ENCODE measurements at places on chromosomes 5 and 9. TPM values are rescaled to one million over a fixed set of nuclear protein-coding genes. Genes with fewer than 3 reads are reported as not detected.

PCDHB14 gene
- total RNA-seq: 6.9 TPM

DNA sequence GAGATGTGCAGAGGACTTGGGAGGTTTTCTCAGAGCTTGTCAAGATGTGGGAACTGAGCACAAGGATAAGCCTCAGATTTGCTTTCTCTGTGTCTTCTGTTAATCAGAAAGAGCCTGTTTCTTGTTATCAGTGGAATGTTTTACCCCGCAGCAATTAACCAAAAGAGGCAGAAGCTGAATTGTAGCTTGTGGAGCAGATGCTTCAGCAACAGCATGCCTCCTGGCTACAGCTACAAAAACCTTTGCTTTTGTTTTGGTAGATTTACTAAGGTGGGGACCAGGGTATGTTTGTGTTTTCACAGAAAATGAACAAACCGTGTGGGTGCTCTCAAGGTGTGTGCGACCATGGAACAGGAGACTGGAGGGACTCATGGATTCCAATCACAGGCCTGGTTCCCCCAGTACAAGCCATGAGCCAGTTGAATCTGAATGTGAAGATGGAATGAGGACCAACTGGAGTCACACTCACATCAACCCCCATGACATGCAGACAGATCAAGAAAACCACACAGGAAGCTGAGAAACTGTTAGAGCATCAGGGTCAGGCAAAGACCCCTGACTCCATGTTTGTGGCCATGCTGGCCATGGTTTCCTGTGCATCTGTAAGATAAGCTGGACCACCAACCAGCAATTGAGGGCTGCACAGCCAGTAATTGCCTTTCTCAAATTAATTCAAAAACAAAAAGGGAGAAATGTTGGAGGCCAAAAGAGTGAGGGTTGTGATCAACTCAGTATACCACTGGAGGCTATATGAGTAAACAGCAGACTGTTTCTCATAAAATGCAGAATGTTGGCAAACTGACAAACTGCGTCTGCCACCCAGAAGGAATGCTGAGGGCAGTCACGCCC, 6.9 kb downstream of the UGT3A2 start:
- no peak for DNase-seq

DNA sequence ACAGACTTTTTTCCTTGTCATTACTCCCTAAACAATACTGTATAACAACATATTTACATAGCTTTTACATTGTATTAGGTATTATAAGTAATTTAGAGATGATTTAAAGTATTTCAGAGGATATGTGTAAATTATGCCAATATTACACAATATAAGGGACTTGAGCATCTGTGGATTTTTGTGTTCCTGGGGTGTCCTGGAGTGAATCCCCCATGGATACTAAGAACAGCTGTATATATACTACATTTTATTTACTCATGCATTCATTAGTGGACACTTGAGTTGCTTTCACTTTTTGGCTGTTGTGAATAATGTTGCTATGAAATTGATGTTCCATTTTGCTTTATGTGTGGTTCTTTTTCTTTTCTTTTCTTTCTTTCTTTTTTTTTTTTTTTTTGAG, 348.8 kb downstream of the SH3GL2 start:
- DNase-seq: no peak

PTBP3 gene
- 82.5 TPM for total RNA-seq

DNA sequence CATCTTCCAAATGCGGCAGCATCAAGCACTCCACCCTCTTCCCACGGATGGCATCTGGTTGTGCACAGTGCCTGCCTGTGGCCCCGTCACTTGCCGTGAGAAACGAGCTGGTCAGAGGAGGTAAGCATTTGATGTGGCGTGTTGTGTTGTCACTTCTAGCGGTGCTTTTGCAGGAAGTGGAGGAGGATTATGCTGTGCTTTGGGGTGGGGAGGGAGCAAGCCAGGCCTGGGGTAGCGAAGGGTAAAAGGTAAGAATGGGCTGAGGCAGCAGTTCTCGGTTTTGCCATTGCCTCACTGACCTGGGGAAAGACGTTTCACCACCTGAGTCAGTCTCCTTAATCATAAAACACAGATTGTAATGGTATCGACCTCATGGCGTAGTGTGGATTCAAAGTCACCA, 2.3 kb upstream of the POMT1 start:
- no peak for DNase-seq

- no peak for DNase-seq
Measured at GRCh38 chr9:91207729-91208418, 153.8 kb downstream of the AUH start.

FSTL4 gene
- total RNA-seq: 6.3 TPM

CD180 gene
- total RNA-seq: 0.42 TPM

HRCT1 gene
- total RNA-seq: 2.5 TPM

DNA sequence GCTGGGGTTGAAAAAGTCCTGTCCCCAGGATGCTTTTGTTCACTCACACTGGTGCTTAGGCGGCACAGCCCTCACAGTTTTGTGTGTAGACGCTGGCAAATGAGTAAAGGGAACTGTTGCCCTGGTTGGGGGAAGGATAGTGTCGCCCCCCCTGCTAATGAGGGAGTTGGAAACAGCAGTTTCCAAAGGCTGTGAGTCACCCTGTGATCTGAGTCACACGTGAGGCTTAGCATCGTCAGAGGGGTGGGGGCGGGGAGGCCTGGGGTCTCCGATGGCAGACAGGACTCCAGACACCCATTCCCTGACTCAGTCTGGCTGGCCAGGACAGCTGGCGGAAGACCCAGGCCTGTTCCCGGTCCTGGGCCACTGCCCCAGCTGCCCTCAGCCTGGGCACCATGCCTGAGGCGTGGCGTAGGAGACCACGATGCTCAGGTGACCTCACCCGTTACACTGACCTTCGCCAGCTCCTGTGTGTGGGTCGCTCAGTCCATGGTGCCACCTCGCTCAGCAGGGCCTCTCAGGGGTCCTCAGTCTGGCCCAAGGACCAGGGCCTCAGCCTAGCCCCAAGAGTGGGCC, 2.9 kb downstream of the DNAJB5 start:
- peak; percentile 80 for DNase-seq

GRCh38 chr9:14213504-14213903, 100.4 kb downstream of the NFIB start:
- DNase-seq: no peak

DNA sequence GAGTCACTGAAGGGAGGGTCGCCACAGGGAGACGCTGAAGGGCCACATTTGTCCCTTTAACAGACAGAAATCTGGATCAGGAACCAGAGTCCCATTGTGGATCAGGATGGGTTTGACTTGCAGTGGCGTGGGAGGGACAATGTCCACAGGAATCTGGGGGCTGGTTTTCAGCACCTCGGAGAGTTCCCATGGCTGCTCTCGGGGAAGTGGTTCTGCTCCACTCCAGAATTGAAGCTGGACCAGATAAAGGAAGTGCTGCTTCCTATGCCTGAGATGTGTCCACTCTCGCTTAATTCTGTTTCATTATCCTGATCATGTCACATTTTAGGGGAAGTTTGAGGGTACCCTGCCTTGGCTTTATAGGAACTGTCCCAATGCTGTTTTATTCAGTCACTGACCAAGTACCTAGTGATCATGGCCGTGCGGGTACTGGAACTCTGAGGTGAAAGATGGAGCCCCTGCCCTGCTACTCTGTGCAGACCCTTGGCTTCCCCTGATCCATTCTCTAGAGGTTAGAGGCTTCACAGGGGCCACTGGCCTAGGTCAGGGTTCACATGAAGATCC, 28.7 kb downstream of the ENHO start:
- no peak for DNase-seq

GRCh38 chr5:50967563-50968355, 301.3 kb downstream of the PARP8 start:
- DNase-seq: no peak

SGTB gene
- 5.8 TPM for total RNA-seq

GRCh38 chr5:154783774-154784460, 28.7 kb downstream of the LARP1 start:
- DNase-seq: no peak

SARDH gene
- total RNA-seq: not detected

DNA sequence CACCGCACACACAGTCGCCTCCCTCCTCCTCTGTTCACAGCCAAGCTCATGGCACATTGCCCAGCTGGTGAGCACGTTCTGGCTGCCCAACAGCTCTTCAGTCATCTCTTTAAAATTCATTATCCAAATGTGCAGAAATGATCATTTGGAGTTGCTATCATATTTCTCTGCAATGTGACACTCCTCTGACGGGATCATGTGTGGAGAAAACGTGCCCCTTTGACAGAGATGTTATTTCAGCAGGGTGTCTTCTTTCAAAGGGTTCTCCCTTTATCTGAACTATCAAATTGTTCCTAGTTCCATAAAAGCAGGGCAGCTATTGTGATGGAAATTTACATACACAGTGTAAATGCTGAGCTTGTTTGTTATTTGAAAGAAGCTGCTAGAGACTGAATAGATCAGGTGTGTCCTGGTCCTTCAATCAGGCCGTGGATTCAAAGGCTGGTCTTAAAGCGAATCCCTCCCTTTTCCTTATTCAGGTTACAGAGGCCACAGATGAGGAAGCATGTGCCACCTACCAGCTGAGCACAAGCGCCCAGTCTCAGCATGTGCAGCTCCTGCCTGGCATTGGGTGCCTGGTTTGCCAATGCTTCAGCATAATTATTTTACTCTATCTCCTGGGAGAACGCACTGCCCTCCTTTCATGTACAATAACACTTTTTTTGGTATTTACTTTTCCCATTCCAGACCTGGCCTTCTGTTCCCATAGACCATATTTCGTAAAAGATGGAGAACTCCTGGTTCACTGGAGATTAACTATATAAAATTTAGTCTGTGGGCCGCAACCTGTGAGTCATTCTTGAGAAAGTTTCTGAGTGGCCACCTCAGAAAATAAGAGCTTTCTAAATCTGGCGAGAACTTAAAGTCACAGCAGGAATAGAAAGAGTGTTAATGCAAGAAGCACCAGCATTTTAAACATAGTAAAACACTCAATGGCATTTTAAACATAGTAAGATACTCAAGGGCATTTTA, 433.7 kb downstream of the ENC1 start:
- DNase-seq: peak; percentile 89

GRCh38 chr9:12439267-12439666, 253.9 kb upstream of the TYRP1 start:
- DNase-seq: no peak

- DNase-seq: no peak
Measured at GRCh38 chr9:104094534-104095015, 466 bp downstream of the SMC2 start.

STC2 gene
- total RNA-seq: 29.1 TPM

DNA sequence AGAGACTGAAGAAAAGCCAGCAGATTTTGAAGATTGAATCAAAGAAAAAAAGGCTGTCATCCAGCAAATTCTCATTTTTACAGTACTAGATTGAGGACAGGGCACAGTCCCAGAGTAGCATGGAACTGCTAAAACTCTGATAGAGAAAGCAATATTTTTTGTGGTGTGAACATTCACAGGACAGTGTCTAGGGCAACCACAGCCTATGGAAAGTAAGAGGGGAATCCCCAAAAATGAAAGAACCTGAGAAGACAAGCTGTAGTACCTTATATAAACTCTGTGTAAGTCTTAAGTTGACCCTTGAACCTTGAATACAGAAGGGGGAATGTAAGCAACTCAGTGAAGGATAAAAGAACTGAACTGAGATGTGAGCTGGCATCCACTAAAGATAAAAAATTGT, 540.3 kb downstream of the HINT1 start:
- DNase-seq: no peak

- peak; percentile 56 for DNase-seq
Measured at GRCh38 chr9:137114613-137115393, at the start of gene DPP7. Gene DPP7 (minus strand): TSS chr9:137114733. CDS start chr9:137114713, 20 bp downstream.

DNA sequence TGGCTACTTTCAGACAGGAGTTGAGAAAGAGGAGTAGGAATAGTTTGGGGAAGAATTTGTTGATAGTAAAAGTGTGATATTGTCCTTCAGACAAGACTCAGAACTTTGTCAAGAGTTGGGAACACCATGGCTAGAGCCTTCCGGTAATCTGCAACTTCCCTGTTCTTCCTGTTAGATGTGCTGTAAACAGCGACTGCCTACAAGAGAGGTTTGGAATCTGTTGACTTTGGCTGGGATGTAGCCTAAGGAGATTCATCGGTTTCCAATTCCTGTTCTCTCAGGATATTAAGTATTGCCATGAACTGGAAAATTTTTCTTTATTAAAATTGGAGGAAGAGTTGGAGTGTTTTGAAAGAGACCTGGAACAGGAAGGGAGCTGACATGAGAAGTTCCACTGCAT, 43.9 kb downstream of the ARHGAP26 start:
- no peak for DNase-seq

ZNF883 gene
- total RNA-seq: 1.0 TPM

GRCh38 chr5:133751421-133751820, 139.1 kb upstream of the FSTL4 start:
- DNase-seq: no peak

DNA sequence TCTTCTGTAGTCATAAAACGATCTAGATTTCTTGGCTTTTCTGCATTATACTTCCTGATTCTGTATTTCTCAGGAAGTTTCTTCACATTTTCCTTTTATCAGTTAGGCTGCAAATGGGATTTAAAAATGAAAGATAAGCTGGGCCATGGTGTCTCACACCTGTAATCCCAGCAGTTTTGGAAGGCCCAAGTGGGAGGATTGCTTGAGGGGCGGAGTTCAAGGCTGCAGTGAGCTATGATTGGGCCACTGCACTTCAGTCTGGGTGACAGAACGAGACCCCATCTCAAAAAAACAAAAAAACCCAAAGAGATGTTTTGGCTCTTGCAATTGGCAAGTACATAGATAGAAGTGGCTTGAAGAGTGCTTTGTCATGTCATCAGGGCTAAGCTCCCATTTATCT, 26.2 kb upstream of the APC start:
- no peak for DNase-seq

- no peak for DNase-seq
Measured at GRCh38 chr5:41763081-41763480, 107.1 kb downstream of the OXCT1 start.

PDZD2 gene
- total RNA-seq: 150 TPM

ATOSB gene
- 21.1 TPM for total RNA-seq

GRCh38 chr9:122051351-122052321, 41.5 kb downstream of the TTLL11 start:
- DNase-seq: no peak

DNA sequence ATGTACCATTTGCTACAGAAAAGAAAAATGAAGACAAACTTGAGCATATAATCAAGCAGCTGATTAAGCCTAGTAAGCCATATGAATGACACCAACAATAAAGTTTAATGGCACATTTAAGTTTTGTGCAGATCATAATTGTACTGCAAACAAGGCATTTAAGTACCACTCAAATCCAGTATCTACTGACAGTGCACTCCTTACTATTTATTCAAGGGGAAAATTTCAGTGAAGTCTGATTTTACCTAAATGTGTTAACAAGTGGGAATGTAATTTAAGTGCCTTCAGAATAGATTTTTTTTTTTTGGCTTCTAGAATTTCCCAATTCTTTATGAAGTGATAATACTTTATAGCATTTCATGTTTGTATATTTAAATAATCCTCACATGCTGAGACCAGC, 341.0 kb upstream of the POU5F2 start:
- DNase-seq: no peak

DNA sequence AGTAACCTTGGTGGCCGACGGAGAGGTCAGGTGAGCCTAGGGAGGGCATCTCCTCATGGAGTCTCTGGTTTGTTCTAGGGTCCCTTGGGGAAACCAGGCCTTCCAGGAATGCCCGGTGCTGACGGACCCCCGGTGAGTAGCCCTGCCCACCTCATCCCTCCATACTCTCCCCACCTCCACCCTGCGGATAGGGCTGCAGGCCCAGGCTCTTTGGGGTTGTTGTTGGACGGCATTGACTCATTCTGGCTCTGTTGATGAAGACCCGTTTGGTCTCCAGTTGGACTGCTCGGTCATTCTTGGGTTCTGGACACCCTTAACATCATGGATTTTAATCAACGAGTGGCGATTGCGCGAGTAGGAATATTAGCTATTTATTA, 112.3 kb upstream of the FCN2 start:
- no peak for DNase-seq

Data from lower leg skin (tissue), 4 donors.